ENCODE measurements at places on chromosomes 13 and 19.

- peak; percentile 38 for DNase-seq
These were observed at the start of gene BST2 for GRCh38 chr19:17405250-17406045. BST2 (minus strand) TSS chr19:17405630; CDS start chr19:17405575, 55 bp downstream.

DNA sequence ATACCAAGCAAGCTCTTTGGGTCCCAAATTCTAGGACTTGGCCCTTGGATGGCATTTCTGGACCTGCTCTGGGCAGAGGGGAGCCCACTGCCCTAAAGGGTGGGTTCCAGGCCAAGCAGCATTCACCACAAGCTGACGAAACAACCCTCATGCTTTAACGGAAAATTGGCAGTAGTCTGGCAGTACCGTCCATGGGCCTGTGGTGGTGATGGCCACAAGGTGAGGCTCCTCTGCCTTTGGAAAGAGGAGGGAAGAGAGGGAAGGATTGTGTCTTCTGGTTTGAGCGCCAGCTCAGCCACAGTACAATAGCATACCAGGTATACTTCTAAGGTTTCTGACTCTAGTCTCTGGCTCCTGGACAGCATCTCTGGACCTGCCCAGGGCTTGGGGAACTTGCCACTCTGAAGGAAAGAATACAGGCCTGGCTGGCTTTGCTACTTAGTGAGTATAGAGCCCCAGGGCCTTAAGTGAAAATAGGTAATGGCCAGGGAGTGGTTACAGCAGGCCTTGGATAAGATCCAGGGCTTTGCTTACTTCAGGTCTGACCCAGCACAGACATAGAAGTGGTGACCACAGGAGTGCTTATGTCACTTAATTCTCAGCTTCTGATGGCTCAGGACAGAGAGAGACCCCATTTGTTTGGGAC lies 595.5 kb downstream of the LMO7 start:
- DNase-seq: no peak

GRCh38 chr13:29858667-29859066 lies 8.2 kb upstream of the UBL3 start:
- DNase-seq: no peak

- DNase-seq: no peak
These were observed 55.7 kb downstream of the CAB39L start for GRCh38 chr13:49388091-49388635.

GRCh38 chr13:107534548-107534947 lies 680.8 kb downstream of the LIG4 start:
- DNase-seq: no peak

DNA sequence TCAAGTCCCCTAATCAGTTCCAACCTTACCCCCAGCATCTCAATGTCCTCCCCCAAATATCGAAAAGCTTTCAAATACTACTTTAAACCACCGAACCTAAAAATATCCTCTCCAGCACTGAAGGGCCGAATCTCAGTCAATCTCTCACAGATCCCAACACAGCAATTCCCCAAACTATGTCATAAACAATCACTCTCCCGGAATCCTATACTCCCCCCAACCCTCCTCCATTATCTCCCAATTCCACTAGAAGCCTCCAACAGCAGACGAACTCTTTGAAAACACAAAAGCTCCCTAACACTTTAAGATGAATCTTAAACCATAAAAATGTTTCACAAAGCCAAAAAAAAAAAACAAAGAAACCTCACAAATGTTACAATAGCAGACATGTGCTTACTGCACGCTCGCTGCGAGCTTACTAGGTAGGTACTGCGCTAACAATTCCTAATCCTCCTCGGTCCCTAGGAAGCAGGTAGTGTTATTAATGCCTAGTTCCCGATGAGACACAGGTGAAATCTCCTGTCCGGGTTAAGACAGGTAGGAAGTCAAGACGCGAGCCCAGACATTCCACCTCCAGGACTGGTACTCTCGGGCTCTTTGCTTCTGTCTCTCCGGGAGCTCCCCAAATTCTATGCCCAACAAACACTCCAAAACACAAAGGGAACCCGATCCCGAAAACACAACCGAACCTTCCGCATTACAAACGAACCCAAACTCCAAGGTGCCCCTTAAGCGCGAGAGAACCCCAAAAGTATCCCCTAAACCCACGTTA lies 14.2 kb downstream of the FBXO46 start:
- DNase-seq: peak; percentile 44

DNA sequence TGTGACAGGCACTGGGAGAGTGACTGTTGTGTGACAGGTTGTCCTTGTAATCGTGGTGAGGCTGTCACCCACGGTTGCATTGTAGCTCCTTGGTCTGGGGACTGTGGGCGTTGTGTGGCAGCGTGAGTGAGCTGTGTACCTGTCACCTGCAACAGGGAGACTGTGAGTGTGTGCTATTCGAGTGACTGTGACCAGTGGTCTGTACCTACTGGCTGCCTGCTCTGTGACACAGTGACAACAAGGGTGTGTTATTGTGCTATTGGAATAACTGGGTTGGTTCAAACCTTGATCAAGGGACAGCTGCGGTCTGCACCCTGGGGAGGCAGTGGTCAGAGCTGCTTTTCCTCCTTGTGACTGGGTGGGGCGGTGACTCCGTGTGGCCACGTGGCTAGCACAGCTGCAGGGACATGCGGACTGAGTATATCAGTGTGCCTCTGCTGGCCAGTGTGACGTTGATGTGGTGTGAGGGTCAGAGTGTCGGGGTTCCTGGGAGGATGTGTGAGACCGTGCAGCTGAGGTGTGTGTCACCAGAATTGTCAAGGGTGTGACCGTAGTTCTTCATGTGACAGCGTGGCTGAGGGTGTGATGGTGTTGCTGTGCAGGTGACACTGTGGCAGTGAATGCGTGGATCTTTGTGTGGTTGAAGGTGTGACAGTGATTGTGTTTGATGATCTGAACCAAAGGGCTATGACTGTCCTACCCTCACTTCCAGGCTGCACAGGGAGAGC lies 10.1 kb upstream of the NFIX start:
- DNase-seq: peak; percentile 87

DNA sequence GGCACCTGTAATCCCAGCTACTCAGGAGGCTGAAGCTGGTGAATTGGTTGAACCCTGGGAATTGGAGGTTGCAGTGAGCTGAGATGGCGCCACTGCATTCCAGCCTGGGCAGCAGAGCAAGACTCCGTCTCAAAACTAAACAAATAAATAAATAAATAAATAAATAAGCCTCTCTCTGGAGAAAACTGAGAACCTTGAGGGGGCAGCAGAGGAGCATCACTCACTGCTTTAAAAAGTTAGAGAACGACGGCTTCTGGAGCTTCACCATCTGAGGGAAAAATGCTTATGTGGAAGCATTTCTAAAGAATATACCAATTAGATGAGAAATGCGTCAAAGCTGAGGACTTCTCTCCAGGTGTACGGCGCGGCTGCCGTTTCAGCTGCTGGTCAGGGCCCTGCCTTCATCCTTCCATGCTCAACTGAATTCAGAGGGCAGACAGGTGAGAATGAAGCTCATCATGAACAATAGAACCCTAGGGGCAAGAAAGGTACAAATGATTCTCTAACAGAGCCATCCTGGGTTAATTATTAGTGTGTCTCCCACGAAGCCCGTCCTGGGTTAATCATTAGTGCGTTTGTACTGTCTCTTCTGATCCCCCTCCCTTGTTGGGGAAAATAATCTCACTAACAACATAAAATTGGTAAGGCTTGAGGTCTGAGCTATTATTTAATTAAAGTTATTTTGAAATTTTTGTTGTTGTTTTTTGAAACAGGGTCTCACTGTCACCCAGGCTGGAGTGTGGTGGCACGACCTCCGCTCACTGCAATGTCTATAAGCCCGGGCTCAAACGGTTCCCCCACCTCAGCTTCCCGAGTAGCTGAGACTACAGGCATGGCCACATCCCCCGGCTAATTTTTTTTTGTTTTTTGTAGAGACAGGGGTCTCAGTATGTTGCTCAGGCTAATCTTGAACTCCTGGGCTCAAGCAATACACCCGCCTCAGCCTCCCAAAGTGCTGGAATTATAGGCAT lies 80.1 kb downstream of the IPO5 start:
- no peak for DNase-seq

DNA sequence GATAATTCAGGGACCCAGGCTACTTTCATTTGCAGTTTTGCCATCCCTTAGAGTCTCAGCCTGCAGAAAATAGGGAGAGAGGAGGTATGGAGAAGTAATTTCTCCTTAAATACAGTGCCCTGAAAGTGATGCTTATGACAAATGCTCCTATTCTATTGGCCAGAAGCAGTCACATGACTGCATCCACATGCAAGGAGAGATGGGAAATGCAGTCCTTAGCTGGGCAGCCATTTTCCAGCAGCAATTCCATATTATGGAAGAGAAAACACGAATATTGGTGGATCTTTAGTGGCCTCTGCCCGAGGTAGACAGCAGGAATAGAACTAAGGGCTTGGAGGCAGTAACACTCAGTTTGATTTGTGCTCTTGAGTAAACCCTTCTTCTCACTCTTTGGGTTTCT lies 39.4 kb downstream of the VAV1 start:
- no peak for DNase-seq

GRCh38 chr13:50228527-50228926 lies 213.3 kb downstream of the KCNRG start:
- DNase-seq: no peak

- no peak for DNase-seq
These were observed 54.5 kb downstream of the NUFIP1 start for GRCh38 chr13:44934724-44935123.

Measured in colonic mucosa (tissue), 4 donors.